ENCODE measurements at places on chromosomes 6 and 20.

GRCh38 chr6:106315765-106316374 lies 9.7 kb downstream of the ATG5 start:
- no peak for DNase-seq

- DNase-seq: peak; percentile 30
Observed at GRCh38 chr6:34027939-34028441, 117.9 kb downstream of the GRM4 start.

DNA sequence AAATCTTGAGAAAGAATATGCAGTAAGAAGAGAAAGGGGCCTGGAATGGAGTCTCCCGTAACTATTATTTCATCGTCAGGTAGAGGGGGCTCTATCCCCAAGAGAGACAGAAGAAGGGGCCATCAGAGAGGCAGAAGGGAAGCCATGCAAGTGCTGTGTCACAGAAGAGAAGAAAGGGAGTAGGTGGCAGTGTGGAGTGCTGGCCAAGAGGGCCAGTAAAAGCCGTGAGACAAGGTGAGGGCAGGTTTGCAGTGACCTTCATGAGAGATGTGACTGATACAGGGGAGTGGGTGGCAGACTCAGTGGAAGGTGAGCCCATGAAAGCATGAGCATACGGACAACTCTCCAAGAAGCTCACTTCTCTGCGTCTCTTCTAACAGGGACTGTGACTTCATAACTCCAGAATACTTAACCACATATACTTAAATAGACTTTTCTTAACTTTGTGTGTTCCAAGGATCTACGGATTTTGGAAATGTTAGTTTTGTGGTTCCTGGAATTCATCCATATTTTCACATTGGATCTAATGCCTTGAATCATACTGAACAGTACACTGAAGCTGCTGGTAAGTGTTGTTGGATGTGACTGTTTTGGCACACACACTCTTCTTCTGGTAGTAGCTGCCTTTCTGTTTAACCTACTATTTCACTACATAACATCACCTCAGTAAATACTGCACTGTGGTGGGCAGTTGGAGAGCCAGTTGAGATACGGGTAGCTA lies 15.6 kb downstream of the PM20D2 start:
- DNase-seq: peak; percentile 65

- no peak for DNase-seq
Observed at GRCh38 chr20:24969186-24970029, 20.3 kb downstream of the CST7 start.

DNA sequence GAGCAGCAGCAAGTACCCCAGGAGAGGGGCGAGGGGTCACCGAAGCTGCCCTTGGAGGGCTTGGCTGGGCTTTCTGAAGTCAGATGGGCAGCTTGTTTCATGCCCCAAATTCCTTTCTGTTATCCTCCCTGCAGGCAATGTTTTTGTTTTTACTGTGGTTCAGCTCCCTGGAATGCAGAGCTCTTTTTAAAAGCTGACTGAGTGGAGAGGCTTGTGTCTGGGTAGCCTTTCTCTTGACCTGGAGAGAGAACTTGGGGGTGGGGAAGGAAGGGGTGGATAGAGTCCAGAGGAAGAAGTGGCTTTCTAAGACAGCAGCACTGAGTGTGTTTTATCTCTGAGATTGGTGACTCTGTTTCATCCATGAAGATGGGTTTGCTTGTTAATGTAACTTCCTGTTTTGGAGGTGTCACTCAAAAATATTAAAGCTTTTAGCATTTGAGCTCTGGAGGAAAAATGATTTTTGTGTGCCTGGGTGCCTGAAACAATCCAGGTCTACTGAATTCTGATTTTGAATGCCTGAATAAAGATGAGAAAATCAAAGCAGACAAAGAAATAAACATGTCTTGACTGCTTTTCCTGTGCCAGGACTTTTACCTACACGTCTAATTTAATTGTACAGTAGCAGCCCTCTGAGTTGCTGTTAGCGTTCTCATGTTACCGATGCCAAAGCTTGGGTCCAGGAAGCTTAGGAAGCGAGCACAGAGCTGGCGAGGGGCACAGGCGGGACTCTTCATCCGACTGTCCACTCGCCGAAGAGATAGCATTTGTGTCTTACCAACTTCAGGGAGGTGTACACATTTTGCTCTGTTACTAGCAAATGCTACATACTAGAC lies 78.2 kb upstream of the EEF1E1 start:
- peak; percentile 72 for DNase-seq

DNA sequence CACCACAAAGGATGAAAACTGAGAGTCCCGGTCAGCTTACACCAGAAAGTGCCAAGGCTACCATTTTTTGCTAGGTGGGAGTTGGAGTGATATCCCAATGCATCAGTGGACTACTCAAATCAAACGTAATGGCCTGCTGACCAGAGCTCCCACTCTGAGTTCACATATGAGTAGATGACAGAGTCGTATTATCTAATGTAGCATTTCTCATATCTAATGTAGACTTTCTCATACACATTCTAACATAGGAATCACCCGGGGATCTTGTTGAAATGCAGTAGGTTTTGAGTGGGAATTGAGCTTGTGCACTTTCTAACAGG lies 38.4 kb upstream of the FUCA2 start:
- DNase-seq: no peak

DNA sequence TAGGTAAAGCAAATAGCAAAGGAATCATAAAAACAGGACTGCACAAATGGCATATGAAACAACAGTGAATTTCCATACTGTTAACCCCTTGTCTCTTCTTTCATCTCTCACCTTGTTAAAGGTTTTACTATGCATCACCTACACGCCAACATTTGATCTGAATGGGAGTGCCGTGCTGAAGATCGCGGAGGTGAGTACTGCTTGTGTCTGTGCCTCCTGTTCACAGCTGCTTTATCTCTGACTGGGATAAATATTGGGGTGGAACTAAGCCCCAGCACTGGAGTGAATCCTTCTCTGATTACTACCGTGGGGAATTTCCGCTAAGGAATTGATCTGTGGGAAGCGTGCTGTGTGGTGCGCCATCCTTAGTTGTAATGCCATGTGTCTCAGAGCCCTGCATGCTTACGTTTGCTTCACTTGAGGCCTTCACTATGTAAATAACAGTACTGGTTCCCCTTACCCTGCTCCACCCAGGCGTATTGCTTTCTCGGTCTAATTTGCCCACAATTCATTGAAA lies 11.4 kb upstream of the PBOV1 start:
- no peak for DNase-seq

- DNase-seq: no peak
Observed at GRCh38 chr6:43873806-43874714, 104.0 kb downstream of the VEGFA start.

DNA sequence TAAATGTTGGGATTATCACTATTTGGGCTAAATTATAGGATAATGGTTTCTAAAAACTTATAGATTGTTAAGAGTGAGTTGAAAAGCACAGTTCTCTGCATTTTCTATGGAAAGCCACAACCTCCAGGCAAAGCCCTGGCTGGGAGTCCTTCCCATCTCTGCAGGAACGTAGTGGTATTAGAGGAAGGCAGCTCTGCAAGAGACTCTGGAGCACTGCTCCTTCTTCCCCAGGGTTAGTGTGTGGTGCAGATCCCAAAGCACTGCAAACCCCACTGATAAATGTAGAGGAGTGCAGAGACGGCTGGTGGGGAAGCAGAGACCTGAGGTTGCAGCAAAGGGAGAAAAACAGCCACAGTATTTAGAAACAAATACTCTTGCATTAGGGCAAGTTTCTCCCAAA lies 225.3 kb downstream of the TINAG start:
- no peak for DNase-seq

GRCh38 chr20:37393863-37394542 lies 48.1 kb downstream of the SRC start:
- DNase-seq: no peak

Data from GM23338 (cell line).